Stimulated activated CD4-positive, alpha-beta T cell treated with anti-CD3 and anti-CD28 coated beads, Interleukin-1b, Interleukin-23, amount 100 ng/mL, for 1 hour (primary cell): ENCODE measurements at places on chromosomes 6 and 20.

DNA sequence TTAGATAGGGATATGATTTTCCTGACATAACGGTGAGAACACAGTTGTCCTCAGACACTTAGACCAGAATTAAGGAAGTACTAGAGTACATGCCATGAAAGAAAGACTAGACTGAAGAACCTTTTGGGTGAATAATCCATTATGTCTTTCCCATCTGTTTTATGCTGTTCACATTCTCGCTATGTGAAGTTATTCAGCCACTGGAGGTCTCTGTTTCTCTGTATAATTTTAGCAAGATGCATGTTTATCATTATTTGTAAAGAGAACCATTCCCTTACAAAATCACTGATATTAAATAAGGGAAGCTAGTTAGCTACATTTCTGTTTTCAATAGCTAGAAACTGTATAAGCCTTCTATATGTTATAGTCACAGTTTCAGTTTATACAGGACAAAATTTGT lies 391.9 kb downstream of the CD109 start:
- DNase-seq = no peak

DNA sequence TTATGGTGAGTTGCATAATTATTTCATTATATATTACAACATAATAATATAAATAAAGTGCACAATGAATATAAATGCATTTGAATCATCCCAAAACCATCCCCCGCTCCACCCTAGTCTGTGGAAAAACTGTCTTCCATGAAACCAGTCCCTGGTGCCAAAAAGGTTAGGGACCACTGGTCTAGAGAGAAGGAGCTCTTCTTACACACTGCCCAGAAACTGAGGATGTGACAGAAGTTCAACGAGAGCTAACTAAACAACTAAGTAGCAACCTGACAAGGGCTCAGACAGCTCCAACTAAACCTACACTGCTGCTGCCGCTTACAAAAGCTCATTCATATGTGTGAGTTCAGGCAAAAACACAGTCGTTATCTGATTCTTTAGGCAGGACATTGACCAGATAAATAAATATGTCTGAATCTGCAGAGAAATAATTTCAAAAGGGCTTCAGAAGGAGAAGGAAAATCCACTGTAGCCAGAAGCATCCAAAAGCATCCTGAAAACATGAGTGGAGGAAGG lies 125.9 kb downstream of the ATXN1 start:
- no peak for DNase-seq

DNA sequence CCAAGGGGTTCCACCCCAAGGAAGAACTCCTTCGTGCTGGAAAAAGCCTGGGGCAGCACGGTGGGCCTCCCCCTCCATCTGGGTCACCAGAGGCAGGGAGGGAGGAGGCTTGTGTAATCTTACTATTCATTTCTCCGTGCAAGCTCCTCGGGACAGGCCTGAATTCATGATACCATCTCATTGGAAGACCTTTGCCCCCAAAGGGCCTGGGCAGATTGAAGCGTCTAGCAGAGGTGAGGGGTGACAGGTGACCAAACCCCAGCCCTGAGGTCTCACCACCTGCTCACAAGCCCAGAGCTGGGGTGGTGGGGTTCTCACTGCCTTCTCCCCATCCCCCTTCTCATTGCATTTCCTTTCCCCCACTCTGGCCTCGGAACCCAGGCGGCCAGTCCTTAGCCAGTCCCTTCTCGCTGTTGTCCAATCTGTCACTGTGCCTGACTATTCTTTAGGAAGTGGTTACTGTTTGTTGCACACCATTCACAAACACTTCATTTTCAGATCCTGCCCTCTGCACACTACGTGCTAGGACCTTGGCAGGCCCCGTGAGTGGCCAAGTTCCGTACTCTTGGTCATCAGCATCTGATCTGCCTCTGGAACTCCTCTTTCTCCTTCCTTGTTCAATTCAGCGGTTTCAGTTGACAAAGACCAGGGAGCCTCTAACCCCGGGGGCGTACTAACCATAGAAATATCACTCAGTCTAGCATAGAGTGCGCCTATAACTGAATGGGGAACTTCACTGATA lies 137.1 kb downstream of the LY86 start:
- DNase-seq = no peak

DNA sequence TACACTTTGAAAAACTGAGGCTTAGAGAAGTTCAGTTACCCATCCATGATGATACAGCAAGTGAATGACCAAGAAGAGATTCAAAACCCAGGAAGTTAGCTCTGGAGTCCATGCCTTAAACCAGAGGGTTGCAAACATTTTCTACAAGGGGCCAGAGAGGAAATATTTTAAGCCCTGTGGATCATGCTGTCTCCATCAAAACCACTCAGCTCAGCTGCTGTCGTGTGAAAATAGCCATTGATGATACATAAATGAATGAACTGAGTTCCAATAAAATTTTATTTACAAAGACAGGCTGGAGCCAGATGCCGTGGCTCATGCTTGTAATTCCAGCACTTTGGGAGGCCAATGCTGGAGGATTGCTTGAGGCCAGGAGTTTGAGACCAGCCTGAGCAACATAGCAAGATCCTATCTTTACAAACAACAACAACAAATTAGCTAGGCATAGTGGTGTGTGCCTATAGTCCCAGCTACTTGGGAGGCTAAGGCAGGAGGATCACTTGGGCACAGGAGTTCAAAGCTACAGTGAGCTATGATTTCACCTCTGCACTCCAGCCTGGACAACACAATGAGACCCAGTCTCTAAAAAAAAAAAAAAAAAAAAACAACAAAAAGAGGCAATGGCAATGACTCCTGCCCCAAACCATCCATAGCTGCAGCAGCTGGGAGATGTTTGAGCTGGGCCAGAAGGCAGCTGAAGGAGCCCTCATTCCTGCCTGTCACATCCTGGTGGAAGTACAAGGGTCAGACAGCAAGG lies 44.1 kb upstream of the RIN2 start:
- no peak for DNase-seq

GRCh38 chr20:37205794-37206193 lies 26.4 kb upstream of the MROH8 start:
- no peak for DNase-seq

DNA sequence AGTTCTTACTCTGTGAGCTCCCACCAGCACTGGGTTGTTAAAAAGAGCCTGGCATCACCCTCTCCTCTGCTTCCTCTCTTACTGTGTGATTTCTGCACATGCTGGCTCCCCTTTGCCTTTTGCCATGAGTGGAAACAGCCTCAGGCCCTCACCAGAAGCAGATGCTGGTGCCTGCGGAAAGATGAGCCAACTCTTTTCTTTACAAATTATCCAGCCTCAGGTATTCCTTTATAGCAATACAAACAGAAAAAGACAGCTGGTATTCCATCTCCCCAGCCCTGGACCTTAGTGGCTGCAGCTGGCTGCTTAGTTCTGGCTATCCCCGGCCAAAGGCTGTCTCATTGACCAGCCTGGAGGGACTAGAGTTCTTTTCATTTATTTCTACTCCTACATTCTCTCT lies 129.1 kb downstream of the IMPG1 start:
- no peak for DNase-seq

- no peak for DNase-seq
Observed at GRCh38 chr20:63859166-63859699, 2.1 kb upstream of the ABHD16B start.

GRCh38 chr6:30741789-30742315 lies 635 bp downstream of the FLOT1 start:
- no peak for DNase-seq

GRCh38 chr6:145312481-145312880 lies 422.8 kb downstream of the EPM2A start:
- DNase-seq = no peak

- no peak for DNase-seq
Observed at GRCh38 chr6:33632558-33633039, 11.5 kb downstream of the ITPR3 start.

- no peak for DNase-seq
Observed at GRCh38 chr20:40781327-40782042, 92.4 kb upstream of the MAFB start.

DNA sequence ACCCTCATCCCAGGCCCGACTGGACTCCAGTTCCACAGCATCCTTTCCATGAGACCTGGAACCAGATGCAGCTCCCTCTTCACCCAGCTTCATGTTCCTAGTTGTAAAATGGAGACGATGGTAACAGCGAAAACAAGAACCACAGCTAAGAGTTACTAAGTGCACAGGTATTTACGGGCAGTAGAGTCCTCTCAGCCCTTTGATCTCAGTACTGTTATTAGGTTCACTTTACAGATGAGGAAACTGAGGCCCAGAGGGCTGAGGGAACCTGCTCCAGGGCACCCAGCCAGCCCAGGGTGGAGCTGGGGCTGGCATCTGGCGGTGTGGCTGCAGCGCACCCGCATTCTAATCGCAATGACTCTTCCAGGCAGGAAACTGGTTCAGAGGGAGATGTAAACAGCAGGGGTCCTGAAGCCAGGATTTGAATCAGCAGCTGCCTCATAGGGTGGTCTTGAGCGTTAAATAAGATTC lies 858 bp downstream of the BCAS1 start:
- no peak for DNase-seq

DNA sequence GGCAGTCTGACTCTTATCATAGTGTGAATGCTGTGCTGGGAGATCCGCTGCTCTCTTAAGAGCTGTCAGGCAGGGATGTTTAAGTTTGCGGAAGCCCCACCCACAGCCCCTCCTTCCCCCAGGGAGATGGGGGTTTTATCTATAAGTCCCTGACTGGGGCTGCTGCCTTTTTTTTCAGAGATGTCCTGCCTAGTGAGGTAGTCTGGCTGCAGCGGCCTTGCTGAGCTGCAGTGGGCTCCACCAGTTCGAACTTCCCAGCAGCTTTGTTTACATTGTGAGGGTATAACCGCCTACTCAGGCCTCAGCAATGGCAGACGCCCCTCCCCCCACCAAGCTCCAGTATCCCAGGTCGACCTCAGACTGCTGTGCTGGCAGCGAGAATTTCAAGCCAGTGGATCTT lies 75.7 kb upstream of the UST start:
- no peak for DNase-seq

- no peak for DNase-seq
Observed at GRCh38 chr6:33321227-33321626, 3.7 kb upstream of the ZBTB22 start.

- no peak for DNase-seq
Observed at GRCh38 chr6:5403076-5403475, 141.8 kb downstream of the FARS2 start.

DNA sequence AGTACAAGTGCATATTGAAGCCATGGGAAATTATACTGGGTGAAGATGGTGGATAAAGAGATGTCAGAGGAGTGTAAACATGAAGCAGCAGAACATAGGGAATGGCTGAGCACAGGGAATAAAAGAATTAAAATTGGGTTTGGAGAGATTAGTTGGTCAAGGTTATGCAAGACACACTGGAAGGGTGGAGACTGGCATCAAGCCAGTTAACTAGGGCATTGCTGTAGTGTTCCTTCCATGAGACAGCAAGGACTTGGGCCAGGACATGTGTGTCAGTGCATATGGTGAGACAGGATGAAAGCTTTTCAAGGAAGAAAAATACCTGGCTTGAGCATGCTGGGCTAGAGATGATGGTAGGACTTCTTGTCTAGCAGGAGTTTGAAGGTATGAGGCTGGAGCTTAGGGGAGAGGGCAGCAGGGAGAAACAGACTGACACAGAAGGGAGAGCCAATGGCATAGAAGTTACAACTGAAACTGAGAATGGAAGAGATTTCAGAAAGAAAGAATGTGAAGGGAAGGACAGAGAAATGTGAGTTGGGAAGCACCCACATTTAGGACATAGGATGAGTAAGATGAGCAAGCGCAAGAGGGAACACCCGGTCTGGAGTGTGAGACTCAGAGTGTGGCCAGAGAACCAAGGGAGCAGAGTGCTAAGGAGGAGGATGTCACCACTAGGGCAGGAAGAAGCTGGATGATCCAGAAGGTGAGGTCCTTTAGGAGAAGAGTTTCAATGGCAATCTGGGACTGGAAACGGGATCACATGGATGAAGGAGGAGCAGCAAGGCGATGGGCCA lies 14.5 kb upstream of the TMEM170B start:
- DNase-seq = no peak

GRCh38 chr6:160678230-160678629 lies 14.2 kb upstream of the LPA start:
- no peak for DNase-seq

DNA sequence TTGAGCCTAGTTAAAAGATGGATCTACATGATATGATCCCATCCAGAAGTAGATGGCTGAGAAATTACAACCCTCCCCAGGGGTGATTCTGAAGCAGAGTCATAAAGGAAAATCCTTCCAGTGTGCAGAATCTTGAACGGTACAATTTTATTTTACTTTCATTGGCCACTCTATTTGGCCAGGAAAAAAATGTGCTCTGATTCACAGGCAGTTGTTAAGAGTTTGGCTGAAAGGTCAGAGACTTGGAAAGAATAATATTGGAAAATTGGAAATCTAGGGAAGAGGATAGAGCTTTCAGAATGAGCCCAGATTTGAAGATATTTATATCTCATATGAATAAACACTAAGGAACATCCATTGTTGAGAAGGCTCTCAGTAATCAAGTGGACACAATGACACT lies 1299.3 kb upstream of the GJE1 start:
- no peak for DNase-seq

DNA sequence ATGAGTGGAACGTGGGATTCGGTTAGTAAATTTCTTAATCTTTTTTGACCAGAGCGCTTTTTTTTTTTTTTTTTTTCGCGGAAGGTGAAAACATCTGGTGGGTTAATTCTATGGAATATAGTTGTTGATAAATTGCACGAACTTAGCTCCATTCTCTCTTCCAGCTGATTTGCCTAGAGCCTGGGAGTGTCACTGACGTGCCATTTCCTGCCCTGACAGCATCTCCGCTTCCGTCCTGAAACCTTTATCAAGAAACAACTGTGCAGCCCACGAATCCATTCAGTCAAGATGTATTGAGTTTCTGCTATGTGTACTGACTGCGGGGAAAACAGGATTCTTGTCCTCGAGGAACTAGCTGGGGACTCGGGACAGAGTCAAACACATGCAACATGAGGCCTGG lies 59.5 kb upstream of the TGM3 start:
- DNase-seq = no peak

GRCh38 chr20:17622086-17622850 lies 52.4 kb downstream of the DSTN start:
- no peak for DNase-seq
